Subcutaneous adipose tissue (tissue), 4 donors: ENCODE measurements at places on chromosomes 6 and 20. TPM values are rescaled to one million over a fixed set of nuclear protein-coding genes. Genes with fewer than 3 reads are reported as not detected.

Gene SNAP91
- not detected for total RNA-seq

Gene LHFPL5
- not detected for total RNA-seq

Gene FGD2
- 37.3 TPM for total RNA-seq

Gene SIGLEC1
- total RNA-seq, result 33.2 TPM

Gene KHDC1L
- total RNA-seq, result not detected

Gene ISM1
- 12.2 TPM for total RNA-seq

Gene SNPH
- total RNA-seq, result 1.8 TPM

Gene ACTL10
- total RNA-seq, result not detected

Gene ZNF391
- total RNA-seq, result 1.8 TPM

Gene SLC32A1
- not detected for total RNA-seq

Gene MEP1A
- not detected for total RNA-seq

Gene PABPC1L
- total RNA-seq, result 5.9 TPM

Gene CALHM4
- total RNA-seq, result not detected

Gene METTL24
- total RNA-seq, result 0.68 TPM

Gene SH3BGRL2
- total RNA-seq, result 63.6 TPM

Gene SLC22A23
- total RNA-seq, result 12.2 TPM

Gene MUC21
- not detected for total RNA-seq

Gene WFDC10B
- not detected for total RNA-seq

Gene GSTA2
- total RNA-seq, result not detected

Gene POM121L2
- total RNA-seq, result not detected

Gene SPTLC3
- total RNA-seq, result 6.4 TPM

Gene TP53RK
- 9.5 TPM for total RNA-seq

Gene FAM209A
- total RNA-seq, result 1.0 TPM

Gene ASIP
- total RNA-seq, result 1.2 TPM

Gene MBOAT1
- 11.0 TPM for total RNA-seq

Gene KIAA1755
- 1.1 TPM for total RNA-seq

Gene AHCY
- total RNA-seq, result 43.0 TPM

Gene HLA-DMB
- total RNA-seq, result 40.5 TPM

Gene FAM83C
- not detected for total RNA-seq

Gene COL10A1
- total RNA-seq, result not detected

Gene LST1
- total RNA-seq, result 10.4 TPM

Gene WFDC5
- not detected for total RNA-seq

Gene EFCAB8
- total RNA-seq, result not detected

Gene ANGPT4
- total RNA-seq, result 10.2 TPM

Gene TEAD3
- total RNA-seq, result 6.2 TPM

Gene CTAGE9
- not detected for total RNA-seq

Gene HFE
- total RNA-seq, result 10.0 TPM

Gene PHACTR1
- 4.3 TPM for total RNA-seq

Gene BPIFB4
- total RNA-seq, result not detected

Gene TUBE1
- 27.7 TPM for total RNA-seq

Gene ADGRB3
- total RNA-seq, result 1.8 TPM

Gene TREM1
- 0.38 TPM for total RNA-seq

Gene FOXQ1
- total RNA-seq, result not detected

Gene SLC12A5
- not detected for total RNA-seq
